ENCODE measurements at places on chromosomes 6 and 20. TPM values are rescaled to one million over a fixed set of nuclear protein-coding genes. Genes with fewer than 3 reads are reported as not detected.

KCNK16 gene
- total RNA-seq = not detected

IL17F gene
- not detected for total RNA-seq

SMLR1 gene
- not detected for total RNA-seq

TPD52L2 gene
- total RNA-seq = 66.0 TPM

TRAM2 gene
- 68.8 TPM for total RNA-seq

SCRT2 gene
- total RNA-seq = not detected

CDKAL1 gene
- total RNA-seq = 23.5 TPM

CFAP61 gene
- 0.79 TPM for total RNA-seq

CEP162 gene
- total RNA-seq = 10.2 TPM

MUC21 gene
- not detected for total RNA-seq

ADAM33 gene
- total RNA-seq = 3.1 TPM

NDRG3 gene
- total RNA-seq = 27.5 TPM

NOX3 gene
- not detected for total RNA-seq

TRIM31 gene
- 0.11 TPM for total RNA-seq

FAM217B gene
- total RNA-seq = 7.9 TPM

All from placental epithelial cell (primary cell).